ENCODE measurements at places on chromosomes 6 and 20.
A peak's percentile ranks its signal among the peaks of the same experiment; 100 is the strongest.

- DNase-seq: no peak
These were observed 12.0 kb downstream of the UBD start for GRCh38 chr6:29547573-29547972.

- no peak for DNase-seq
These were observed 26.7 kb downstream of the ZNF337 start for GRCh38 chr20:25669826-25670422.

DNA sequence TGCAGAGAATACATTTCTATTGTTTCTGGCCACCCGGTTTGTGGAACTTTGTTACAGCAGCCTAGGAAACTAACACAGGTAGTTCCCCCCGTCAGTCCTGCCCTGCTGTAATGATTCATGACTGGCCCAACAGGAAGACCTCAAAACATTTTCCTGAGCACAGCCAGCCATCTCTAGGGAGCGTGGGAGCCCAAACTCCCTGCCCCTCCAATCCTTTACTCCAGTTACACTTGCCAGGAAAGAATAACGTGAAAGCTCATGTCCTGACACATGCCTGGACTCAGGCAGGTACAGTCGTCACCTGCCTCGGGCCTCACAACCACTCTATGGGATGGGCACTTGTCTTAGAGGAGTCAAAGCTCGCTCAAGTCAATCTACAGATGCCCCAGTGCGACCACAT lies 8.4 kb downstream of the TXNDC5 start:
- DNase-seq: no peak

DNA sequence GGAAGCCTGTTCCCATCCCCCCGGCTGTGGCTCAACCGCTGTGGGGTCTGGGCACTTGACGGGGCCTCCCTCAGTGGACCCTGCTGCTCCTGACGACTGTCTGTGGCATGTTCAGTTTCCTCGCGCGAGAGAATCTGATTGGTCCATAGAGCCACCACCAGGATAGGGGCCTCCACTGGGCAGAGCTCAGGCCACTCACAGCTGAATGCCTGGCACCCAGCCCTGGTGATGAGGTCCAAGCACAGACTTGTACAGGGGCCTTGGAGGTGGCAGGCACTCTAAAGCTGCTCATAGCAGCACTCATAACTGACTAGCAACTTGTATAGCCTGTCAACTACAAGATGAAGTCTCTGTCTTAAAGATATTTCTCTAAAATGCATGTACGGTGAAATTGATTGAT lies 368.1 kb downstream of the NRN1 start:
- no peak for DNase-seq

DNA sequence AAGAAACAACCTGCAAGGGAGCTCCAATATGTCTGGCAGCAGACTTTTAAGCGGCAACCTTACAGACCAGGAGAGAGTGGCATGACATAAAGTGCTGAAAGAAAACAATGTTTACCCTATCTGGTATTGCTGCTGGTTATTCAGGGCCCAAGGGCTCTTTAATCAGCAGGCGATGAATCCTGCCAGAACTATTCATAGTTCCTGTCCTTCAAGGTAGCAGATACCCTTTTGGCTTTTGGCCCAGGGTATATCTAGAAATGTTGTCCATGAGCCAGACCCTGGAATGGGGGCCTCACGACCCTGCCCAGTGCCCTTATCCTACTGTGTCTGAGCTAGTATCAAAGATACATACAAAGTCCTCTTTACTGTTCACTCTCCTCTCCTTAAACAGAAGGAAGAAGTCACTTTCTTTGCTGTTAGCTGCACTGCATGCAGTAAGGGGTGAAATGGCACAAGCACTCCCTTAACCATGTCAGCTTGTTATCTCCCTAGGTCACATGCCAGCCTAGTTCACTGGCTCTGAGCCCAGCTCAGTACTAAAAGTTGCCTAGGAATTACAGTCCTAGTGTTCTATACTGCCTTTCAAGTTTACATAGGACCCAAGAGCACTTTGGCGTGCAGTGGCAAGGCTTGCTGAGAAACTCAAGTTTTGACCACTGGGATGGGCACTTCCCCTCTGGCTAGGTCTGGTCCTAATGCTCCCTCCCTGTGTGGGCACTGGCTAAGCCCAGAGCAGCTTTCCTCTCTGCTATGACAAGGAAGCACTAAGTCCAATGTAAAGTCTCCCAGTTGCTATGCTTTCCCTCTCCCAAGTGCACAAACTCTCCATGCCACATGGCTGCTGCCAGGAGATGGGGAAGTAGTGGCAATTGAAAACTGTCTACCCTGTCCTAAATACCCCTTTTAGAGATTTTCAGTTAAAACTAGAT lies 122.0 kb downstream of the HTR1B start:
- no peak for DNase-seq

DNA sequence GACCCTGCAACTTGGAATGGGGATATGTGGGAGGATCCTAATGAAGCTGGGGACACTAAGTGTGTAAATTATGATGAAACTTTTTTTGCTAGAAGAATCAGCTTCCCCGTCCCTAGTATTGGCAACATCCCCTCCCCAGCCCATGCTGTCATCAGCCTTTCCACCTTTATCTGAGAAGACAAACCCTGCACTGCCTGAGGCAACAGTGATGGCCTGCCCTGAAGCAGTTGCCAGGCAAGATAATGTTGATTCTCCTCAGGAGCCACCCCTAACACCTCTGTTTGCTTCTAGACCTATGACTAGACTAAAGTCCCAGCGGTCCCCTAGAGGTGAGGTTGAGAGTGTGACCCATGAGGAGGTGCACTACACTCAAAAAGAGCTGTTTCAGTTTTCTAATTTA lies 27.1 kb downstream of the MICA start:
- no peak for DNase-seq

DNA sequence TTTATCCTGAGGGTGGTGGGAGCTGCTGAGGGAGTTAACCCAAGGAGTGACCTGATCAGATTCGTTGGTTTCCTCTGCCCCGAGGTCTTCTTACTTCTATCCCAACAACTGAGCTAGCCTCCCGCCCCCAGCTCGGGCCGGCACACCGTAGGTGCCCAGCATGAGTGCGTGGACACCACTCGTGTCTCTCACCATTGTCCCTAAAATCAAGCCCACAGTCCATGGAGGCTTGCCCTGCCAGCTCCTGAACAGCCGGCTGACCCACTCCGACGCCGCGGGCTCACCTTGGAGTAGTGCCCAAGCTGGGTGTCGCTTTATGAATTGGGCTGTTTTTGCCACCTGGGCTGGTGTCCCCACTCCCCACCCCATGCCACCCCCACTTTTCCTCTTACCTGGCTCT lies 59.0 kb upstream of the CCDC167 start:
- DNase-seq: no peak

GRCh38 chr6:115972679-115973078 lies 88.0 kb downstream of the FRK start:
- no peak for DNase-seq

GRCh38 chr6:128963561-128963960 lies 80.6 kb downstream of the LAMA2 start:
- DNase-seq: no peak

DNA sequence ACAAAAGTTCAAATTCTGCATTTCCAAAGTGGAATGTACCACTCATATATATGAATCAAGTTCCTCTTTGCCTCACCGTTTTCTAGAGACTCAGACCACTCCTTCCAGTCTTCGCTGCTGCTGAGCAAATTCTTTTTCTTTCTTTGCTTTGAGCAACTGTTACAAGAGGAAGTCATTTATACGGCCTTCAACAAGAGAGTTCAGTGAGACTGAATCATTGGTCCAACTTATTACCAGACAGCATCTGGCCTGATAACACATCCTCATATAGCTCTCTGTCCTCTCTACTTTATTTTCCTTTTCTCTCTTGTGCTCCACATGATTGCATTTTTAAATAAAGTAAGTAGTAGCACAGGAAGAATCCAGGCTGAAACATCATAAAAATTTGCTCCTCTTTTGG lies 652.7 kb downstream of the PHF3 start:
- no peak for DNase-seq

DNA sequence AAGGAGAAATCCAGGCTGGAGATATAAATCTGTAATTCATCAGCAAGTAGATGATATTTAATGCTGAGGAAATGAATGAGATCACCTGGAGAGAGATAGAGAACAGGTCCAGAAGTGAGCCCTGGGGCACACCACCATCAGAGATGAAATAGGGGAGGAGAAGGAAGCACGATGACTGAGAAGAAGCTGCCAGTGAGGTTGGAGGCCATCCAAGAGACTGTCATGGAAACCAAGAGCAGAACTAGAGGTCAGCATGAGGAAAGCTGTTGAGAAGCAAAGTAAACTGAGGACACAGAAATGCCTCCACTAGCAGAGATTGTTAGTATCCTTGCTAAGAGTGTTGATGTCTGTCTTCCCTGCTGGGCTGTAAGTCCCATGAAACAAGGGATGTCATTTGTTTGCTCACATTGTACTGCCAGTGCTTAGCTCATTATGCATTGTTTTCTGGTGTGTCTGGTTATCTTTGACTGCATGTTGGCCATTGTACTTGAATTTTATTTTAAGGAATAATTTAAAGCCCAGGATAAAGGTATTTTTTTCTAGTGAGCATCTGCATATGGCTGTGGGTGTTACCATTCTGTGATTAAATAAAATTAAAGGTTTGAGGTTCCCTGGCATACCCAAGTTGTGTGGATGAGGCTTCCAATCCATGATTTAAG lies 35.8 kb downstream of the CDH22 start:
- DNase-seq: no peak

- no peak for DNase-seq
These were observed 118.5 kb downstream of the FOXA2 start for GRCh38 chr20:22465622-22466446.

DNA sequence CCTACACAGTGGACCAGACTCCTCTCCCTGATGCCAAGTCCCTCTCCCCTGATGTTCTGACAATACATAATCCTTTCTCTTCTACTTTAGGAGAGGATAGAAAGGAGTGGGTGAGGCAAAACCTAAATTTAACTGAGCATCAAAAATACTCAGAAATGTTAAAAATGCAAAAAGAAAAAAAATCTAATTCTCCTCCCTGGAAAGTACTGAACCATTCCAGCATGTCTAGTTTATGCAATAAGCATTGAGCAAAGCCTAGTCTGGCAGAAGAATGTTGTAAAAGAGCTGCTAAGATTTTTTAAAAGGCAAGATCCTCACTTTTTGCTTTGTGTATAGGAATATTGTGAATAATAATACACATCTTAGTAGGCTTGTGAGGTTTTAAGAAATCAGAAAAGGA lies 116.6 kb upstream of the STXBP5 start:
- DNase-seq: no peak

DNA sequence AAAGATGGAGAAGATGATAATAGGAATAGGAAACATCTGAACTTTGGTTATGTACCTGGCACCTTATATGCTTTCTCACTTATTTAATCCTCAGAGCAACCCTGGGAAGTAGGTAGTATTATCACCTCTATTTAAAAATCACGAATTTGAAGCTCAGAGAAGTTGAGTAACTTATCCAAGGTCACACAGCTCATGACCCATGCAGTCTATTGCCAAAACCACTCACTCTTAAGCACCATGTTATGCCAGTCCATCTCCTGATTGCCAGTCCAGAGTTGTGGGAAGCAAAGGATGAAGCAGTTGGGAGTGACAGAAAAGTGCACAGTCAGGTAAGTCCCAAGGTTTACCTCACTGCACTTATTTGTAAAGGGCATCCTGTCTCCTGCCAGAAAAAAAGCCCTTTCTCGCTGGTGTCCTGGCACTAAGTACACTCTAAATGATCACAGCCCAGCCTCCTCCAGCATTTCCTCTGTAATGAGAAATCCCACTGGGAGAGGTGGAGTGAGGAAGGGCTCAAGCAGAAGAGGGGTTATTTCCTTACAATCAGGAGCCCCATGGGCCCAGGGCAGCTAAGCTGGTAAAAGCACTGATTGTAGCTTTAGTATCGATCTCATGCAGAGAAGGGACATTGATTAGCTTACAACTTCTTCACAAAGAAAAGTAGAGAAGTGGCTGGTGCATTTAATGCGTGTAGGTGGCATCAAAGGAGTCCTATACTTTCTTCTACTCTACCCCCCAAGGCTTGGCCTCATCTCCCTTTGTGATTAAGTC lies 21.3 kb upstream of the SCGN start:
- DNase-seq: no peak

- peak; percentile 96 for DNase-seq
These were observed at the start of gene ELOVL5 for GRCh38 chr6:53348371-53349208. Gene ELOVL5 (minus strand): TSS chr6:53348950. CDS start chr6:53295699, 53,251 bp downstream.

GRCh38 chr6:154356690-154357089 lies at the start of gene IPCEF1:
Gene IPCEF1 (minus strand): TSS chr6:154356803. CDS start chr6:154265947, 90,856 bp downstream.
- DNase-seq: no peak

All from kidney glomerular epithelial cell (primary cell).